AG09319 (cell line): ENCODE measurements at places on chromosomes 13 and 19.

DNA sequence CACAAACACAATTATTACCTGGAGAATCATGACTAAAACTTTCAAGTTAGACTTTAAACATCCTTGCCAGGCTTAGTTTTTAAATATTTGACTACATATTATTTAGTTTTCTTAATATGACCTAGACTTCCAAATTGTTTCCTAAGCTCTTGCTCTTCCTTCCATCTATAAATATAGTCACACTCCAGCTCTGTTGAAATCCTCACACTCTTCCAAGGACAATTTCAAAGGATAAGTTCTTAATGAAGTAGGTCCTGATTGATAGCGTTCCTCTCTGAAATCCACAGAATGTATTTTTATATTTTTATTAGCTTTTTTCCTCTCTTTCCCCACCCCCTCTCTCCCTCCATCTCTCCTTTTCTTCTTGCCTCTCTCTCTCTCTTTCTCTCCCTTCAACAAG, 1074.1 kb upstream of the PCDH20 start:
- DNase-seq: no peak

GRCh38 chr19:10692673-10693264, 8.5 kb upstream of the QTRT1 start:
- no peak for DNase-seq

GRCh38 chr13:112744168-112745021, 54.6 kb downstream of the ATP11A start:
- no peak for DNase-seq

DNA sequence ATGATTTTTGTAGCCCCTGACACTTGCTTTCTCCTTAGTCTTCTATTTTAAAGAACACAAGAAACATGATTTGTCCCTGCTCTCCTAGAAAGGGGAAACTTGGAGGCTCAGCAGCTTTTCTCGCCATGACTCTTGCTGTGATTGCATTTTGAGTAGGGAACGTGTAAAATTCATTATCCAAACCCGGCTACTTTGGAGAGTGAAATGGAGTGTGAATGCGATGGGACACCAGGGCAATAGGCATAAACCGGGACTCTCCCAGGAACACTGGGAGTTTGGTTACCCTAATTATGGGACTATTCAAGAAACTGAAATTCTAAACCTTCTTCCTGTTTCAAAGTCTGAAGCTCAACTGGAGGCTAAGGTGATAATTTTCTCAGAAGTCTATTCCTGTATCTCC, 181.7 kb upstream of the RFC3 start:
- no peak for DNase-seq

GRCh38 chr19:16585808-16586476, 13.7 kb upstream of the SLC35E1 start:
- DNase-seq: no peak

- no peak for DNase-seq
Observed at GRCh38 chr19:46783670-46784069, 4.7 kb downstream of the SLC1A5 start.

DNA sequence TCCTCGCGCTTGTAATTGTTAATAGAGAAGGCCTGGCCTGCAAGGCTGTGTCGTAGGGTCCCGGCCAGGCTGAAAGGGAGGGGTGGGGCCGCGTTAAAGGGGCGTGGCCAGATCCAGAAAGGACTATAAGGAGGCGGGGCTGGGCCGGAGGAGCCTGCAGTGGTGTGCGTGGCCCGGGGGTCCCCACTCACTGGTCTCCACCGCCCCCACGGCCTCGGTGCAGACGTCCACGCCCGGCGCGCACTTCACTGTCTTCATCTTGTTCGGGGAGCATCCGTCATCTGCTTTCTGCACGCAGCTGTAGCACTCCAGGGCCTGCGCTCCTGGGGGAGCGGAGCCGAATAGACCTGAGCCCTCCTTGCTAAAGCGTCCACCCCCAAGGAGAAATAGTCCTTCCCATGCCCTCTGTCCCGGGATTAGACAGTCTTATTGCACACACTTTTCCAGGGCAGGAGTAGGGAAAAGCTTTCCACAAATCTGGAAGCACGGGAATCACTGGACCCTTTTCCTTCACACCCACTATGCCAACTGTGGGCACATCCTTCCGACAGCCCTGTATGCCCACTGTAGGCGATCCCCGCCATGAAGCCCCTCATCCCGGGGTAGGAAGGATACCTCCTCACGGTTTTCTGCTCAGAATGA, 1.2 kb downstream of the LYPD3 start:
- DNase-seq: no peak

GRCh38 chr19:2532252-2533071, 56.5 kb downstream of the GADD45B start:
- no peak for DNase-seq

DNA sequence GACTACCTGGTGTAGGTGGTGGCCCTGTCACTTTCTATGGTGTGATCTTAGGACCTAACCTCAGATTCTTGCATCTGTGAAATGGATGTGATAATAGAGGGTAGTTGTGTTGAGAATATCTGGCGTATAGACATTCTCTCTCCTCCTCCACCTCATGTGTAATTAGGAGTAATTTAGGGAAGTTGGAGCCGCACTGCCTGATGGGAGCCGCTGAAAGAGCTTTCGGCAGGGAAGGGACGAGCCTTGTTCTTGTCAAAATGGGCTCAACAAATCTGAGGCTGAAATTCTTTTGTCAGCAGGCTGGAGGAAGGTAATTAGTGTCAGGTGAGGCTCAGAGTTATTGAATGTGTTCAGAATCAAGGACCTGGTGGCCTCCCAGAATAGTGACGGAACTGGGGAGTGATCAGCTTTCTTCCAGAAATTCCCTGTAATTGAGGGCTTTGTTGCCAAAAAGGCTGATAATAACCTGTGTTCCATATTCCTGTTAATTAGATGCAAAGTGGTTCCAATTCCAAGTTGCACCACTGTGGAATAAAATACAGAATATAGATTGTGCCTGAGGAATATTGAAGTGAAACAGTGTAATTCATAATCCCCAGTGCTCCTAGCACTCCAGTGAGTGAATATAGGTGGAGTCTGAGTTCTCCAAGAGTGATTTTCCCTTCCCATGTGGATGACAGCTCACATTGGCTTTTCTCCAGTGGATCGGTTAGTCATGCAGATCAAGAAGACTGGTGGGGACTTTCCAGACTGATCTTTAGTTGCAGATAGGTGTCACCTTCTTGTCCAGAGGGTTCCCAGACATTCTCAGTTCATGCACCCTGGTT, 47.5 kb downstream of the SPATA13 start:
- DNase-seq: peak; percentile 62

DNA sequence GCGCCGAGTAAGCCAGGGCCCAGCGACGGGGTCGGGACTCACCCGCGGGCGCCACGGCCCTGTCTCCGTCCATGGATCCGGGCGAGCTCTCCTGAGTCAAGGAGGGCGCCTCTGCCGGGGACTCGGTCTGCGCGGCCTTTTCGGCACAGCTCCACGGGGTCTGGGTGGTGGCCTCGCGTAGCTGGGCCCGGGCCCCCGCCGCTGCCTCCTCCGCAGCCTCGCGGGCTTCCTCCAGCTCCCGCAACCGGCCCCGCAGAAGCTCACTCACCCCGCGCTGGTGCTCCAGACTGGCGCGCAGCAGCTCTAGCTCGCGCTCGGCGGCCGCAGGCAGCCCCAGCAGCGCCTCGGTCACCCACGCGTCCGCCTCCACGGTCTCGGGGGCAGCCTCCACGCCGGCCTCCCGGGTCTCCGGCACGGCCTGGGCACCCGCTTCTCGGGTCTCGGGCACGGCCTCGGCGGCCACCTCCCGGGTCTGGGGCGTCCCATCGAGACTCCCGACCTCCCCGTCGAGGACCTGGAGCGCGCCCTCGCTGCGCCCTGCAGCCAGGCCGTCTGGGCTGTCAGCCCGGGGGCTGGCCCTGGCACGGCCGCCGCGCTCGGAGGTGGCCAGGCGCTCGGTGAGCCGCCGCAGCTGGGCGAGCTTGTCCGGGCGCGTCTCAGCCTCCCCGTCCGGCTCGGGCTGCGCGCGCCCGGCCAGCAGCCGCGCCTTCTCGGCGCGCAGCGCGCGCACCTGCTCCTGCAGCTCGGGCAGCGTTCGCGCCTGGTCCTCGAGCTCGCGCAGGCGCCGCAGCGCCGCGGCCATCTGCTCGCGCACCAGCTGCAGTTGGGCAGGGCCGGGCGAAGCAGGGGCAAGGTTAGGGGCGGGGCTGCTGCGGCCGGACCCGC, 8.4 kb downstream of the KANK3 start:
- no peak for DNase-seq

- DNase-seq: no peak
Observed at GRCh38 chr19:460877-461720, at the start of gene SHC2. TSS of gene SHC2 (minus strand) at chr19:461033. CDS start at chr19:460996, 37 bp downstream.

DNA sequence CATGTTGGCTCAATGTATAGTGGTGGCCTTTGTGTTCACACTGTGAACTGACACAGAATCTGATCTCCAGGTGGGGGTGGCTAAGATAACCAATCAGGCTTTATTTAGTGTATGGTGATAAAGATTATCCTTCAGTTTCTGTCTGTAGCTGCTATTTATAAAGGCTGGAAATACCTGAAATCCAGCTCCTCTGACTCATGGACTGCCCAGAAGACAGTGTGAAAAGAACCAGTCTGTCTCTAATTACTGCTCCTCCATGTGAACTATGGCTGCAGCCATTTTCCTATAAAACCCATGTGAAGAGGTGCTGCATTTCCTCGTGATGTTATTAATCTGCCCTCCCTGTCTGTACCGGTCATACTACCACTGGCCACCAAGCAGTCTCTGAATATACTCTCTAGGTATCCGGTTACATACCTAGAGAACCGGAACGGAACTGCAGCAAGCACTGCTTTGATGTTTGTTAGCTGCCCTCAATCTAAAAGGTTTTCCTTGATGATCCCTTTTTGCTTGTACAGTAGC, 238.0 kb downstream of the LHFPL6 start:
- no peak for DNase-seq

DNA sequence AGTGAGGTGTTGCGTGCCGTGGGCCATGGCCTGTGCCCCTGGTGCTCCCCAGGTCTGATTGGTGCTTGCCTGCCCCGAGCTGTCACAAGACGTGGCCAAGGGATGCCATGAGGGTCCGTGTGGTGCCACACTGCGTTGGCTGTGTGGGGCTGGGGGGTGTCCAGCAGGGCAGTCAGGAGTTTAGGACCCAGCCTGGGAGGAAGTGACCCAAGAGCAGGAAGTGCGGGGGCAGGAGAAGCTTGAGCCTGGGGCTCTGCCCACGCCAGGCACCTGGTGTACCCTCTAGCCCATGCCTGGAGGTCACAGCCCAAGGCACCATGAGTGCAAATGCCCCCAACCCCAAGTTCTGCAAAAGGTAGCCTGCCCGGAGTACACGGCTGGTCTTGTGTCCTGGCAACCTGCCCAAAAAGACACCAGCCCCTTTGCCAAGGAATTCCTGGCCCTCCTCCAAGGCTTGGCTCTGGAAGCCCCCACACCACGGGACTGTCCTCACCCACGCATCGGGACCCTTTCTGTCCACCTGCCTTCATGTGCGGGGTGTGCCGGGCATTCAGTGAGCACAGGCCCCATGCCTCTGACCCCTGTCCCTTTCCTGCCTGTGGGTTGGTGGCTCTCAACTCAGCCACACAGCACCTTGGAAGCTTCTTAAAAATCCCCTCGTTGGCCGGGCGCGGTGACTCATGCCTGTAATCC, 24.9 kb downstream of the MPND start:
- no peak for DNase-seq

GRCh38 chr13:73339086-73339485, 280.3 kb downstream of the KLF5 start:
- DNase-seq: no peak

GRCh38 chr13:106603546-106603945, 35.6 kb upstream of the ARGLU1 start:
- no peak for DNase-seq

DNA sequence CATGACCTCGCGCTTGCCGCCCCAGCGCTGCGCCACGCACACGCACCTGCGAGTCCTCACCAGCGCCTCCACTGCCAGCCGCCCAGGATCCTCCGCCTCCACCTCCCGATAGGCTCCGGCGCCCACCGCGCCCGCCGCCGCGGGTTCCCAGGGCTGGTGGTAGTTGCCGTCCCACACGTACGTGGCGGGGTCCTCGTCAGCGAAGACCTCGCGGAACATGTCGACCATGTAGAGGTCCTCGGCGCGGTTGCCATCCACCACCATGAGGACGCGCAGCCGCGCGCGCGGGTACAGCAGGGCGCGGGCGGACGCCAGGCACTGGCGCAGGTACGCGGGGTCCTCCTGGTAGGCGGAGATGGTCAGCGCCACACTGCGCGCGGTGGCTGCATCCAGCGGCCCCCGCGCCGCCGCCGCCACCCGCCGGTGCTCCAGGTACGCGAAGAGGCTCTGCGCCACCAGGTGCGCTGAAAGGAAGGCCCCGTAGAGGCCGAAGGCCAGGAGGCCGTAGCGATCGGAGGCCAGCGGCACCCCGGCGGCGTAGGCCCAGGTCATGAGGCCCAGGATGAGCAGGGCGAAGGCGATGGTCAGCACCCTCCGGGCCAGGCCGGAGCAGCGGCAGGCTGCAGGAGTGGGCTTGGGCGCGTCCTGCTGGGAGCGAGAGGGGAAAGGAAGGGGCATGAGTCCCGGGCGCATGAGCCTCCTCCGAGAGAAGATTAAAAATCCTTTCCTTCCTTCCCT, 4.4 kb downstream of the HAS1 start:
- DNase-seq: no peak

- DNase-seq: no peak
Observed at GRCh38 chr19:49553451-49554271, 25.9 kb downstream of the RCN3 start.

GRCh38 chr13:91278888-91279287, 68.6 kb upstream of the MIR17HG start:
- DNase-seq: no peak

- no peak for DNase-seq
Observed at GRCh38 chr19:16564842-16565241, 7.4 kb downstream of the SLC35E1 start.
